ENCODE measurements at places on chromosomes 1 and 21.

- DNase-seq: no peak
Measured at GRCh38 chr1:247277191-247277590, 21.3 kb downstream of the VN1R5 start.

DNA sequence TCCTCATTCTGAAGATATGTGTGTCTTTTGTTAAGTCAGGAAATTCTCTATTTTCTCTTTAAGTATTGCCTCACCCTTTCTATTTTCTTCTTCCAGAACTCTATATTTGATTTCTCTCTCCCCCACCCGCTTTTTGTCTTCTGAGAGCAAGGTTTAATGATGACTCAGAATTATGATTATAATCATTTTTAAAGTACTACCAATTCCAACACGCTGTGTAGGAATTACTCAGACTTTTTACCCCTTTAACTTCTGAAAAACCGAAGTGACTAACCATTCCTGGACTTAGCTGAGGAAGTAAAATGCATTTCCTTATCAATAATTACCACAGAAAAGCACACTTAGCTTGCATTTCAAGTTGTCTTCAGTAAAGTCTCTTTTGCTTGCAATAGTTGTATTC lies 20.8 kb upstream of the SCYL3 start:
- no peak for DNase-seq

- no peak for DNase-seq
Measured at GRCh38 chr1:116322752-116323405, 50.2 kb upstream of the ATP1A1 start.

DNA sequence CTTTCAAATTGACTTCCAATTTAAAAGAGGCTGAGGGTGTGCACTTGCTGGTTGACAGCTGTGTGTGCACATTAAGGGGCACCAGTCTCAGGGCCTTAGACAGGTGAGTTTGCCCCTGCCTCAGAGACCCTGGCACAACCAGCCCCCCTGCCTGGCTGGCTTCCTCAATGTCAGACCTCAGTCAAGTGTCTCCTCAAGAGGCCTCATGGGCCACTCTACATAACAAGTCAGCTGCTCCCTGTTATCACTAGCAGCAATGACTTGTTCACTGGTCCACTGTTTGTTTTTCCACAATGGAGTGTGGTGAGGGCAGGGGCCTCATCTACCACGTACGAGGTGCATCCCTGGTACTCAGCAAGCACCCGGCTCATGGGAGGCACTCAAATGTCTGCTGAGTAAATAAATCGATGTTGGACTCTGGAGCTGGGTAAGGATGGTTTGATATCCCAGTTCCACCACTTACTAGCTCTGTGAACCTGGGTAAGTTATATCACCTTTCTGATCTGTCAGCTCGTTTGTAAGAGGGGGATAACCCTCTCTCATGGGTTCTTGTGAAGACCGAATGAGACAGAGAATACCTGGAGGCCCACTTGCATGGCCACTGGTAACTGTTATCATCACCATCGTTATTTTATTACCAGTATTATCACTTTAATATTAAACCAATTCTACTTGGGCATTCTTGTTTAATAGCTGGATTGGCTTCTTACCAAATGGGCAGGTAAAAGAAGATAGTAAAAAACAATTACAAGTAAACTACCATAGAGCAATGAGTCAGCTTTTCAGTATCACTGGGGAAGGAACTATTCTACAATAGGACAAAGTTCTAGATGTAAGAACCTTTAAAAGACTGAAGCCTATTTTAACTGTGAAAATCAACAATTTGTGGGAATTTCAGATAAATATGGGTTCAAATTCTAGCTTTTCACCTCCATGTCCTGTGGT lies 64.6 kb downstream of the SLC66A1 start:
- no peak for DNase-seq

GRCh38 chr1:155084722-155085503 lies 6.3 kb downstream of the EFNA3 start:
- peak; percentile 97 for DNase-seq

All from NCI-H2171 treated with DMSO at 0.1 percent for 48 hours (cell line).